ENCODE measurements at places on chromosomes 2 and 18. TPM values are rescaled to one million over a fixed set of nuclear protein-coding genes. Genes with fewer than 3 reads are reported as not detected.

GRCh38 chr18:48342125-48342524, 67.1 kb downstream of the ZBTB7C start:
- DNase-seq, result no peak

- DNase-seq, result no peak
Measured at GRCh38 chr2:71538656-71539265, 85.4 kb downstream of the DYSF start.

GRCh38 chr2:3445891-3446290, 66.4 kb downstream of the TRAPPC12 start:
- DNase-seq, result no peak

DNA sequence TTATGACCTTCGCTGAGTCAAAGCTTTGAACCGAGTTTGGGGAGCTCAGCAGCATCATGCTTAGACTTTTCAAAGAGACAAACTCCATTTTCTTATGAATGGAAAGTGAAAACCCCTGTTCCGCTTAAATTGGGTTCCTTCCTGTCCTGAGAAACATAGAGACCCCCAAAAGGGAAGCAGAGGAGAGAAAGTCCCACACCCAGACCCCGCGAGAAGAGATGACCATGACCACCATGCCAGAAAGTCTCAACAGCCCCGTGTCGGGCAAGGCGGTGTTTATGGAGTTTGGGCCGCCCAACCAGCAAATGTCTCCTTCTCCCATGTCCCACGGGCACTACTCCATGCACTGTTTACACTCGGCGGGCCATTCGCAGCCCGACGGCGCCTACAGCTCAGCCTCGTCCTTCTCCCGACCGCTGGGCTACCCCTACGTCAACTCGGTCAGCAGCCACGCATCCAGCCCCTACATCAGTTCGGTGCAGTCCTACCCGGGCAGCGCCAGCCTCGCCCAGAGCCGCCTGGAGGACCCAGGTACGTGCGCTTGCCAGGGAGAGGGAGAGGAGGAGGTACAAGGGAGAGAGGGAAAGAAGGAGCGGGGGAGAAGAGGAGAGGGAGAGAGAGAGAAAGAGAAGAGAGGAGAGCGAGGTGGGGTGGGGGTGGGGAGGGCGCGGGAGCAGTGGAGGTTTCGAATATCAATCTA, at the start of gene DLX1:
Gene DLX1 (plus strand): TSS at position 48 of the 700 bp plus-strand sequence. CDS start 171 bp downstream, at position 219.
- no peak for DNase-seq

DNA sequence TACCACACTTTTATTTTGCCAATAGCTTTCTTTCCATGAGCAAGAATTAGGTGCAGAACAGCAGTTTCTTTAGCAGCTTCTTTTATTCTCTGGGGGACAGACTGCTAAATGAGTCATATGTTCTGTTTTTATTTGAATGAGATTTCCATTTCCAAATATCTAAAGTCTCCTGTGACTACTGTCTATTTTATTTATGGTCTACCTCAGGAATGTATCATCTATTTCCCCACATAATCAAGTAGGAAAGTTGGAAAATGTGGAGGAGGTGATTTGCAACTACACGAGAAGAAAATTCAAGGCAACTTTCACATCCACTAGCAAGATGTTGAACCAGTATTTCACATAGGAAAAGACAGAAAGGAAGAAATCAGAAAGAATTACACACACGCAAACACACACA, 139.9 kb upstream of the MEX3C start:
- DNase-seq, result no peak

DNA sequence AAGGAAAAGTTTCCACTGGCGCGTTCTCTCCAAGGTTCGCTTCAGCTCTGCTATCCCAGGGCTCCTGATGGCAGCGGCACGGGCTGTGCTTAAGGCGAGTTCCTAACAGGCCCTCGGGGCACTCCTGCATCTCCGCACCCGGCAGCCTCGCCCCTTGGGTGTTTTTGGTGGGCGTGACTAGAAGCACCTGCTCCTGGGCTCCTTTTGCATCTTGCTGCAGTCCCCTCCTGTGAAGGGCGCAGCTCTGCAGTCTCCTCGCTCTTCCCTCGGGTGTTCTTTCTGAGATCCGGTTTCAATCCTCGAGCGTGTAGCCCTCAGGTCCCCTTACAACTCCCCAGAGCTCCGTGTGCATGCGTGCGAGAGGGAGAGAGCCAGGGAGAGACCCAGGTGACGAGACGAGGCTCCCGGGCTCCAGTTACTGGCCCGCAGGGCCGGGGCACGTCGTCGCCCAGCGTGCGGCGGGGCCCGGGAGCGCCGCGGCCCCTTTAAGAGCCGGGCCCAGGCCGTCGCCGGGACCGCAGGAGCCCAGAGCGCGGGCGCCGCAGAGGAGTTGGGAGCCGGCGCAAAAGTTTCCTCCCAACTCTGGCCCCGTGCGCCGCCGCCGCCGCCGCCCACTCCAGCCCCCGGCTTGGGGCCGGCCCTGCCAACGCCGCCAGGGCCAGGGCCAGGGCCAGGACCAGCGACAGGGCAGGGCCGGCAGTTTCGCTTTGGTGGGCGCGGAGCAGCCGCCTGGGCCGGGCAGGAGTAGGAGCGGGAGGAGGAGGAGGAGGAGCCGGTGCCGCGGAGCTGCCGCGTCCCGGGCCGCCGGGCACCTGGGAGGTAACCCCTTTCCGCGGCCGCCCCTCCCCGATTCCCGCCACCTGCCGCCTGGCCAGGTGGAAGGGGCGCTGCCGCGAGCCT, at the start of gene PARD3B:
Gene PARD3B (plus strand): TSS at position 515 of the 900 bp plus-strand sequence. CDS start 525 bp downstream, outside the sequence.
- DNase-seq, result no peak

POTEI gene
- not detected for total RNA-seq

IL36RN gene
- total RNA-seq, result not detected

- DNase-seq, result no peak
Measured at GRCh38 chr18:73679941-73680712, 467.5 kb downstream of the FBXO15 start.

DNA sequence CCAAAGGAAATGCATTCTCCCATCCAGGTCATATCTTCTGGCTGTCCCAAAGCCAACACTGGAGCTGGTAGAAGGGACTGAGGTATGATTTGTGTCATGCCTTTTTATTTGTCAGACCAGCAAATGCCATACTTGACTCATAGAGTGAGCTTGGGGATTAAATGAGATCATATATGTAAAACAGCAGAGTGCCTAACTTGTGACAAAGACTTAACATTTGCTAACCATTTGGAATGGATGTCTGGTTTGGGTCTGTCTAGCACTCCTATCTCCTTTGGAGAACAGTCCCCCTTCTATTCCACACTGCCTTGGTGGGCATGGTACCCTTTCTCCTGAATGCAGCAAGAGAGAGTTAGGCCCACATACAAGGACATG, 128.5 kb upstream of the LGALSL start:
- DNase-seq, result no peak

DNA sequence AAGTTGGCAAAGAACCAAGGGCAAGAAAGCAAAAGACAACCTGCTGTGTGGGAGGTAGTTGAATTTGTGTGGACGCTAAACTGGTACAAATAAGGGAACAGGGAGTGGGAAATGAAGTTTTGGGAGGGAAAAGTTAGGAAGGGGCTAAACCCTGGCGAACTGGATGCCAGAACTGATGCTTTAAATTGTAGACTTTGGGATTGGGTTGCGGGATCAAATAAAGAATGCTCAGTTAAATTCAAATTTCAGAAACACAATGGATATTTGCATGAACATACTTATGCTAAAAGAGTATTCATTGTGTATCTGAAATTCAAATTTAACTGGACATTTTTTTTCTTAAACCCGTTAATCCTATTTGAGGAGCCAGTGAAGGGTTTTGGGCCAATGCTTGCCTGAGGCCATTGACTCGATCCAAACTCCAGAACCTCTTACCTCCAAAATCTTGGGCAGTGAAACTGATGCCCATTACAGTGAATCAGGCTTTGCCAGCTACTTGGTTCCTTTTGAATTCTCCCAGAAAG, 44.2 kb upstream of the YWHAQ start:
- DNase-seq, result no peak

- DNase-seq, result no peak
Measured at GRCh38 chr2:112634874-112635157, 10.9 kb upstream of the SLC20A1 start.

FBLN7 gene
- total RNA-seq, result 17.2 TPM

- no peak for DNase-seq
Measured at GRCh38 chr2:139964721-139965440, 1184.7 kb upstream of the NXPH2 start.

GRCh38 chr2:203432811-203433210, 102.3 kb downstream of the RAPH1 start:
- no peak for DNase-seq

DNA sequence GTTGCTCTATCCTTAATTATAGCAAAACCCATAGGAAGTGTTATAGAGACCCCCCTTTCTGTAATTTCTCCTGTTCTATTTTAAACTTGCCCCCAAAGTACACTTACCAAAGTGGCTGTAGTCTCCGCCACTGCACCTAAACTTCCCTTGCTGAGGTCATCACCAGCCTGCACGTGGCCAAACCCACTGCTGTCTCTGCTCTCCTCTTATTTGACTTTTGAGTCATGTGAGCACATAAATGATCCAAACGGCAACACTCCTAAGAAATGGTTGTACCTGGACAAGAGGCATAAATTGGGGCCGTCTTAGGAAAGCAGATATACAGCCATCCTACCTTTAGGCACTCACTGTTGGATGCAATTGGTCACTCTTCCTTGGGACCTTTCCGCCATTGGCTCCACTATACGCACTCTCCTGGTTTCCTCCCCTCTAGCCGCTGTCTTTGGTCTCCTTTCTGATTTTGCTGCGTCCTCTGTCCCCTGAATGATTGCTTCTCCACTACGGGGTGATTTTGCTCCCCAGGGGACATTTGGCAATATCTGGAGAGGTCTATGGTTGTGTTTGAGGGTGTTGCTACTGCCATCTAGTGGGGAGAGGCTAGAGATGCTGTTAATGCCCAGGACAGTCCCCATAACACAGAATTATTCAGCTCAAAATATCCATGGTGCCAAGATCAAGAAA, 19.2 kb upstream of the IL36G start:
- DNase-seq, result no peak

CHST9 gene
- total RNA-seq, result not detected

- no peak for DNase-seq
Measured at GRCh38 chr2:166106431-166107015, 21.3 kb downstream of the SCN1A start.

DNA sequence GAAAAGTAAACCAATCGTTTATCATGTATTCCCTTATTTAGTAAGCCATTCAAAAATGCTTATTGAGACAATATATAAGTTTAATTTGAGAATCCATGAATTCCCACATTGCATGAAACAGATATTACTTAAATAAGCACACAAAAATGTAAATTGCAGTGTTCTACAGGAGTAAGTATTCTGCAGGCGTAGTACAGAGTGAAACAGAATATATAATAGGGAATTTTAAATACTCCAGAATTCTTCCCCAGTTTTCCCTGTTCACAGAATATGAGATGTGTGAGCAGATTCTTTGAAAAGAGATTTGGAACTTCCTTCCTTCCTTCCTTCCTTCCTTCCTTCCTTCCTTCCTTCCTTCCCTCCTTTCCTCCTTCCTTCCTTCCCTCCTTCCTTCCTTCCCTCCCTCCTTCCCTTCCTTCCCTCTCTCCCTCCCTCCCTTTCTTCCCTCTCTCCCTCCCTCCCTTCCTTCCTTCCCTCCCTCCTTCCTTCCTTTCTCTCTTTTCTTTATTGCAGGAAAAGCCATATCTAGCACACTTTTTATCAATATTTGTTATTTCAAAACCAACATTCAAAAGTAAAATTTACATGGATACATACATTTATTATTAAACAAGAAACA, 977.7 kb upstream of the LRRTM1 start:
- no peak for DNase-seq

KCNK3 gene
- not detected for total RNA-seq

DNA sequence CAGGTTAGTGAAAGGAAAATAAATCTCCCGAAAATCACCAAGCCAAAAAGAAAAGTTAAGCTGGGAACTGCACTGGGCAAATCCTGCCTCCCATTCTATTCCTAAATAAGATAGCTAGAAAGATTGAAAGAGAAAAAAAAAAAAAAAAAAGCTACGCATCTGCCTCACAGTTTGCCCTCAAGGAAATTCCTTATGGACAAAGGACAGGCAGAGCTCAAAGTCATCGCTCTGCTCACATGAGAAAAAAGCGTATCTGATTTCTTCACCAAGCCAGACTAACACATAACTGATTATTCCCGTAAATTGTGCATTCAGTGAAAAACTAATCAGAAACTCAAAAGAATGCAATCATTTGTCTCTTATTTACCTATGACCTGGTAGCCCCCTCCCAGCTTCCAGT, 50.0 kb downstream of the PUM2 start:
- DNase-seq, result no peak

- no peak for DNase-seq
Measured at GRCh38 chr2:233672886-233673285, 1.2 kb downstream of the UGT1A9 start.

DNA sequence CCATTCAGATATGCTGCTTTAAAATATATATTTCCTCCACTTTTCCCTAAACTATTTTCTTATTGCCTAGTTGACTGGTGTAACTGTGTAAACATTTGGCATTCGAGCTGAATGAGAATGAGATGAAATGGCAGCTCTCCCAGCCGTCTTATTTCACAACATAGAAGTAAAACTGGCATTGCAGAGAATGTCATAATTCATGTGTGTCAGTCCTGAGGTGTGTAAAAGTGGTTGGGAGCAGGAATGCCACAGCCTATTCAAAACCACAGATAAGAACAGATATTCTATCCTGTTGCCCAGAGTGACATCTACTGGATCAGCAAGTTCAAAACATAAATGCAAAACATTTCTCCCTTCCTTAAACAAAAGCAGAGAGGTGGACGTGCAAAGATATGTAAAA, 565.5 kb upstream of the CHAC2 start:
- DNase-seq, result no peak

DNA sequence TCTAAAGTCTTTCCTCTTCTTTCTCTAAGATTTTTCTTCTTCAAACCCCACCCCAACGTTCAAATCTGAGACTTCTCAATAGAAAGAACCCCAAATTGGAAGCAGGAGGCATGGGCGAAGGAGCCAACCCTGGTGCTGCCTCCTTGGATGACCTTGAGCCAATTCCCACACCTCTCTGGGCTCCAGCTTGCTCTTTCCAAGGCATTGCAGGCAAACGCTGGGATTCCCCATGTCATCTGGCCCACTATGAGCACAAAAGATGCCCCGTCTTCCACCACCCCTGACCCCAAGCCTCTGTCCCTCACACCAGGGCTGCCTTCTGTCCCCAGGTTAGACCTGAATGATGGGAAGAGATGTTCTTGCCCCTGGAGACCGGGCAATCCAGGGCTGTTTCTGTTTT, 57.0 kb downstream of the TTC32 start:
- DNase-seq, result no peak

STON1 gene
- total RNA-seq, result 4.5 TPM

GRCh38 chr2:45533771-45534170, 77.3 kb downstream of the SRBD1 start:
- DNase-seq, result no peak

RGPD4 gene
- total RNA-seq, result not detected

SH3RF3 gene
- total RNA-seq, result 0.16 TPM

DNA sequence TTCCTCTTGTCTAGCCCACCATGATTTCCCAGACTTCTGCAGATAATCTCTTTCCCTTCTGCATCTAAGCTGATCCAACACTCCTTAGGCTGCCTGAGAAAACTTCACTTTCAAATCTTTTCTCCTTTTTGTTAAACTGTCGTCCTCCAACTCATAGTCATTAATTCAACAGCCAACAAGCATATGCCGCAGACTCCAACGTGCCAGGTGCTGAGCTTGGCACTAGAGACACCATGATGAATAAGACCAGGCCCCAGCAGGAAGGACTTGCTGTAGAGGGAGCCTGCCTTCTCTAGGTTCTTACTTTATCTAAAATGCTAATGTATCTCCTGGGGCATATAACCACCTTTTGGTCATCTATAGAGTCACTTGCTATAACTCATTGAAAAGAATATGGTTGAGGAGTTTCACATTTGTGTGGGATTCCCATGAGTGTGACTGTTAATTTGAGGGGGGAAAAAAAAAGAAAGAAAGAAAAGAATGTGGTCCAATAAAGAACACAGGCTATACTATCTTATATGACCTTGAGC, 51.0 kb downstream of the ANKRD44 start:
- DNase-seq, result no peak

Measured in T-helper 17 cell (primary cell).